ENCODE measurements at places on chromosomes 3 and 15.

GRCh38 chr3:173641696-173642095 is 244.2 kb downstream of the NLGN1 start:
- no peak for DNase-seq

DNA sequence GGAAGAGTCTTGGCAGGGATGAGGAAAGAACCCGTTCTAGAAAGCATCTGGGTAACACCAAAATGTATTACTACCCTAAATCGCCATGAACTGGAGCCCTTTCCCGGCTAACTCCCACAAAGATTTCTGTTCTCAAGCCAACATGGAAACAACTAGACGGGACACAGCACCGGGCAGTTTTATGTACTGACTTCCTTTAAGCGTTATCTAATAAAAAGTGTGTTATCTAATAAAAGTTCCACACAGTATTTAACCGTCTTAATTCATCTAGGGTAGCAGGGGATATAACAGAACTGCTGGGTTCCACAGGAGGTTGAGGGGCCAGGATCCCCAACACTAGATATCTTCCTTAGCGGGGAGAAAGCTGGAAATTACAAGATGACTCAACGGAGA is 347 bp upstream of the C3orf62 start:
- DNase-seq = no peak

- DNase-seq = no peak
Measured at GRCh38 chr3:163572856-163573255, 1505.4 kb downstream of the SI start.

GRCh38 chr15:99123713-99124451 is 19.0 kb downstream of the SYNM start:
- peak; percentile 90 for DNase-seq

DNA sequence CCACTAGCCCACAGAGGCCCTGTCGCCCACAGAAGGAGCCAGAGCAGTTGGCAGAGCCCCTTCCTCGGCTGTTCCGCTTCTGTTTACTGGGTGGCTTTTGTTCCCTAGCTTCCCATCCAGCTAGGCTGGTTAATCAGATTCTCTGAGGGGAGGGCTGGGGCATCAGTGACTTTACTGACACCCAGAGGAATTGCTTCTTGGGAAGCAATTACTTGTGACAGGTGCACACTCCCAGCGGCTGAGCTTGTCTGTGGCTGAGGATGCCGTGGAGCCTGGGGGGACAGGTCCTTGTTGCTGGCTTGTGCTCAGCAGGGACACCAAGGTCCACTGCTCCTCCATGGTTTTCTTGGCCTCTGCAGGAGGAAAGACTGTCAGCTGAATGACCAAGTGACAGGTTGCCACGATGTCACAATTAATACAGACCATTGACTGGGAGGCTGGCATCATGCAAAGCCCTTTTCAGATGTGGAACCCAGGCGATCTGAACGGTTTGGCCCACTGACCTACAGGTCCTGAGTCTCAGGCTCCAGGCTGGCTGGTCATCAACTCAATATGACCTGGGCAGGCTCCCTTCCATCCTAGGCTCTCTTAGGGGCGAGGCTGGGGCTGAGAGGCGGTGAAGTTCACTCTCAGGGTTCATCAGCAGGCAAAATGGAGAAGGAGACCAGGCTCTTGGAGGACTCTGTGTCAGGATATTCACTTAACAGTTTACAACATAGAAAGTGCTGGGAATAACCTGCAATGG is 31.8 kb upstream of the SFMBT1 start:
- peak; percentile 22 for DNase-seq

DNA sequence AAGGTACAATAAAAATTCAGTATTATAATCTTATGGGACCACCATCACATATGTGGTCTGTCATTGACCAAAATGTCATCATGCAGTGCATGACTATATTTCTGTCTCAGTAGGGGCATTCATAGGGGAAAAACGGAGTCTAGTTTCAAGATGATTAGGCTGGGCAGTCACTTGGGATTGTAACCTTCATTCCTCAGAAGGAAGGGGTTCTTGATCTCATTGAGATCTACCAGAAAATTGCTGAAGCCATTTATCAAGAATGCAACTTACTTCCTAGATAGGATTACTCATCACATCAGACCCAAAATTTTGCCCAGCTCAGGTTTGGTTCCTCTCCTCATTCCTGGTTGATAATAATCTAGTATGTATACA is 37.3 kb downstream of the BTD start:
- DNase-seq = no peak

GRCh38 chr3:132911741-132912415 is 126.3 kb upstream of the TMEM108 start:
- no peak for DNase-seq

GRCh38 chr15:61654002-61654740 is 406.1 kb downstream of the VPS13C start:
- DNase-seq = no peak

DNA sequence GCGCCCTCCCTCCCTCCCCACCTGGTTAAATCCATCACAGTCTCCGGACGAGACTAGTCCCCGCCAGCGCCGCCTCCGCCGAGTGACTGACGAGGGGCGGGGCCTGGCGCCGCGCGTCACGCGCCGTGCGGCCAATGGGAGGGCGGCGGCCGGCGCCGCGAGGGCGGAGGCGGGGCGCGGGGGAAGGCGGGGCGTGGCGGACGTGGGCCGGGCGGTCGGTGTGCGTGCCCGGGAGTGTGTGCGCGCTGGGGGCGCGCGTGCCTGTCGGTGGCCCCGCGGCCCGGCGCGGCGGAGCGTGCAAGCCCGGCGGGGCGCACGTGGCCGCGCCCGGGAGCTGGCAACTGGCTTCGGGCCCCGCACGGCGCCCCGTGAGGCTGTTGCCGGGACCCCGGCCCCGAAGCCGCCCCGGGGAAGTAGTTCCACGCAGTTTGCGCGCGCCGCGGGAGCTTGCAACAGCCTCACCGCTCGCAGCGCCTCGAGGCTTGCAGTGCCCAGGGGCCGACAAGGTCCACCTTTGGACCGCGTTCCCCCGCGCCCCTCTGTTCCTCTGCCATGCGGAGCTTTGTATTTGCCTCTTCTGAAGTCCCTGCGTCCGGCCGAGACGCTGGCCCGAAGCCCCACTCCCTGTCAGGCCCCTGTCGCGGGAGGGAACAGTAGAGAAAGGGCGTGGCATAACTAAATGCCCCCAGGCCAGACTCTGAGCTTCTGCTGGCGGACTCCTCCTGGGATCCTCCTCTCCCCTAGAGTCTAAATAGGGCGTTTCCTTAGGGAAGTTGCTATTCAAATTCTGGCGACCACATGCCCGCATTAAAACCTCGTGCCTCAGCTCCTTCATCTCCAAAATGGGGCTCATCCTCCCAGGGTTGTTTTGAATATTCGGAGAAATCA is 400.9 kb downstream of the SHQ1 start:
- DNase-seq = peak; percentile 99

- DNase-seq = peak; percentile 85
Measured at GRCh38 chr15:56245871-56246814, 2.5 kb upstream of the RFX7 start.
